Panc1 (cell line): ENCODE measurements at places on chromosomes 5 and 9.
A peak's percentile ranks its signal among the peaks of the same experiment; 100 is the strongest.

DNA sequence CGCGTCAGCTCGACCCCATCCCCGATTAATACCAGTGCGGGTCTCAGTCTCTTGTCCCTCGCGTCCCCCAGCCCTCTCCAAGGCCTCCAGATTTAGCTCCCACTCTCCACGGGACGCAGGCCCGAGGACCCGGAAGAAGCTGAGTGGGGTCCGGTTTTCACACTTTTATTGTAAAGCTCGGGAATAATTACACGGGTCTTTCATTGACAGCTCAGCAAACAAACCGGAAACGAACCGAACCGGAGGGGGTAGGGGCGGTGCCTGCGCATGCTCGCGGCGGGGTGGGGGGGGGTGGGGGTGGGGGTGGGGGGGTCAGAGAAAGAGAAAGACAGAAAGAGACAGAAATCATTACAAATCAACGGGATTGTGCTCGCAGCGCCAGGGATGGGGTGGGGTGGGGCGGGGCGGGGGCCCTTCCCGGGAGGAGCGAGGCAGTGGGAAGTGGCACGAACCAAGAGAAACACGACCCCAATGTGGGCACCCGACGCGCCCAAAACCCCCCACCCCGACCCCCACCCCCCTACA, 27.9 kb downstream of the PCDH1 start:
- no peak for DNase-seq

GRCh38 chr5:127042593-127042992, 12.2 kb upstream of the MARCHF3 start:
- no peak for DNase-seq

GRCh38 chr9:13113751-13114150, 165.7 kb downstream of the MPDZ start:
- DNase-seq = no peak

- DNase-seq = no peak
Measured at GRCh38 chr5:143154510-143155370, 248.7 kb downstream of the NR3C1 start.

DNA sequence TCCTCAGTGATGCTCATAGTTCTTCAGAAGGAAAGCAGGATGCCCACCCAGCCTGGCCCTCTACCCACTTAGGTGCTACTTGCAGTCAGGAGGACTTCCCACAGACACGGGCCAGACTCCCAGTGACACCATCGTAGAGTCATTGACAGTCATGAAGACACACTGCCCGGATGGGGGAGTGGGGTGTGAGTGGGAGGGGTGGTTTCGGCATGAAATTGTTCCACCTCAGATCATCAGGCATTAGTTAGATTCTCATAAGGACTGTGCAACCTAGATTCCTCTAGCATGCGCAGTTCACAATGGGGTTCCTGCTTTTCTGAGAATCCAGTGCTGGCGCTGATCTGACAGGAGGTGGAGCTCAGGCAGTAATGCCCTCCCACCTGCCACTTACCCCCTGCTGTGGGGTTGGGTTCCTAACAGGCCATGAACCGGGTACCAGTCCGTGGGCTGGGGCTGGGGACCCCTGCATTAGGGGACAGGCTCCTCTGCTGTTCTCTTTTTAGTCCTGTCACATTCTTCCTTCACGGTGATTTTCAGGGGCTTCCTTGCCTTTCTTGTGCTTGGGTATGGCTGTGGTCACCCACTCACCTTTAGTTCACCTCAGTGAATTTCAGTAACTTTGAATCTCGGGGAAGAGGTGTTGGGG, 88.2 kb upstream of the ANKRD55 start:
- no peak for DNase-seq

DNA sequence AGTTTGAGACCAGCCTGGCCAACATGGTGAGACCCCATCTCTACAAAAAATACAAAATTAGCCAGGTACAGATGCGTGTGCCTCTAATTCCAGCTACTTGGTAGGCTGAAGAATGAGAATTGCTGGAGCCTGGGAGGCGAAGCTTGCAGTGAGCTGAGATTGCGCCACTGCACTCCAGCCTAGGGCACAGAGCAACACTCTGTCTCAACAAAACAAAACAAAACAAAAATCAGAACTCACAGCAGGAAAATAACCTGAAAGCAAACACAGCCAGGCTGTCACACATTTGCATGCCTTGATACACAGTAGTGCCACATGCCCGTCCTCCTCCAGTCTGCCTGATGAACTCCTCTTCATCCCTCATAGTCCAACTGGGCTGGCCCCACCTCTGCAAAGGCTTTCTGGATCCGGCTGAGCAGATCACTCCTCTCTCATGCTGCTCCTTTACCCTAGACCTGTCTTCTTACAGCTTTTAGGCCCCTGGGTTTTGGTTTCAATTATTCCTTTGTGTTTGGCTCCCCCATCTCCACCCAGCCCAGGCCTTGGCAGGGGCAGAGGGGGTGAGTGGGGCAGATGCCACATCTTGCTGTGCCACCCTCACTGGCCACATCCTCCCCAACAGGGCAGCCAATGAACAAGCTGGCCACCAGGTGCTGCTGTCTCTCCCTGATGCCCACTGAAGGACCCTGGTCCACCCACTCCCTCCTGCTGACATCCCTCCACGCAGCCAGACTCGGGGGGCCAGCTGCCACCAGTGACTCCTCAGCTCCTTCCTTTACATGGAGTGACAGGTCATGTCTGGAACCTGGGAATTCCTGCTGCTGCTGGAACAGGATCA, 62.0 kb upstream of the GGTA1 start:
- no peak for DNase-seq

DNA sequence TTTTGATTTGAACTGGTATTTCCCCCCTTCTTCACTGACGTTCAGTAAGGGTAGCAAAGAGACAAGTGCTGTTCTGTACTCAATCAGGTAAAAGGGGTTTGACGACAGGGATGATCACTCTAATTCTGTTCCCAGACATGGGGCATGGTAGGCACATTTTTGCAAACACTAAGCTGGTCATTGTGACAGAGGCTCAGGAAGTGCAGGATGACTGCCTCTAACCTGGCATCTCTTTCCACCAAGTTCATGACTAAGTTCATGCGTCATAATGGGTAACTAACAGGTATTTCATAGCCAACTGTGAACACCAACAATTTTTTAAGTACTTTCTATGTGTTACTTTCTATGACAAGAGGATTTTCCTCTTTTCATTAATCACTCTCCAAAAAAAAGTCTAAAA, 166.5 kb downstream of the MAPKAP1 start:
- no peak for DNase-seq

DNA sequence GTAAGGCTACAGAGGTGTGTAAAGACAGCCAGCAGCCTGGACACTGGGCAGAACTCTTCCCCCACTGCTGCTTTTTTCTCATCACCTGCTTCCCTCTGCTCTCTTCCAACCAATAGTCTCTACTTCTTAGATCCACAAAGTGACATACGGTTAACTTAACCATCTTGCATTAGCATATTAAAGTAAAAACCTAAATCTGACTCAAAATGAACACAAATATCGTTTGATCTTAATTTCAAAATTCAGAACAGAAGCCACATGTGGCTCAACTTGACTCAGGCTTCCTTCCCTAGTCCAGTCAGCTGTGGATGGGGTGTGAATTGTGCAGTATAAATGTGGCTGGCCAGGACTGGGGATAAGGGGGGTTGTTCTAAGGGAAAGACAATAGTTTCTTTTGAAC, 114.3 kb downstream of the STARD4 start:
- no peak for DNase-seq

GRCh38 chr5:80060966-80061365, 25.8 kb downstream of the THBS4 start:
- DNase-seq = no peak

DNA sequence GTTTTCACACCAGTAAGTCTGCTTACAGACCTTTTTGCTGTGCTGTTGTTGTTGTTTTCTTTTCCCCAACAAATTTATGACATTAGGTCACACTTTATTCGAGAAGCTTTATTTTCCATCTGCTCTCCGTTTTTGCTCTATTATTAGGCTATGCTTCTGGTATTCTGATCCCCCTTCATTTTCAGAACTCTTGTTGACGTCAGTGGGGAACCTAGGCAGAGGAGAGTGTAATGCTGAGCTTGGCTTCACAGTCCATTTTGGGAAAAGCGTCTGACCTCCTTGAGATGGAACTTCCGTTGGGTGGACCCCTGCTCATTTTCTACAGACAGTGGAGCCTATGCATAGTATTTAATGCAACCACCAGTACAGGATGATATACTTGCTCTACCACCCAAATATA, 387.9 kb upstream of the MEF2C start:
- no peak for DNase-seq

DNA sequence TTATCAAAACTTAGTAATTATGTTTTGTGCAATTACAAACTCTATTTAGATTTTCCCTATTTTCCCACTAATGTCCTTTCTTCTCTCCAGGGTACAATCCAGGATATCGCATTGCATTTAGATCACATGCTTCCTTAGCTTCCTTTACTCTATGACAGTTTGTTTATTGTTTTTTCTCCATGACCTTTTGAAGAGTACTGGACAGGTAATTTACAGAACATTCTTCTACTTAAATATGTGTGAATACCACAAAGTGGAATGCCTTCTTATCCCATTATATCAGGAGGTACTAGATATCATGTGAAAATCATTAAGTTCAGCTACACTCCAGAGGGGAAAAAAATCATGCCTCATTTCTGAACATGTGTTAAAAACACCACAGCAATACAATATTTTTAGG, 776.6 kb upstream of the CDH9 start:
- no peak for DNase-seq

DNA sequence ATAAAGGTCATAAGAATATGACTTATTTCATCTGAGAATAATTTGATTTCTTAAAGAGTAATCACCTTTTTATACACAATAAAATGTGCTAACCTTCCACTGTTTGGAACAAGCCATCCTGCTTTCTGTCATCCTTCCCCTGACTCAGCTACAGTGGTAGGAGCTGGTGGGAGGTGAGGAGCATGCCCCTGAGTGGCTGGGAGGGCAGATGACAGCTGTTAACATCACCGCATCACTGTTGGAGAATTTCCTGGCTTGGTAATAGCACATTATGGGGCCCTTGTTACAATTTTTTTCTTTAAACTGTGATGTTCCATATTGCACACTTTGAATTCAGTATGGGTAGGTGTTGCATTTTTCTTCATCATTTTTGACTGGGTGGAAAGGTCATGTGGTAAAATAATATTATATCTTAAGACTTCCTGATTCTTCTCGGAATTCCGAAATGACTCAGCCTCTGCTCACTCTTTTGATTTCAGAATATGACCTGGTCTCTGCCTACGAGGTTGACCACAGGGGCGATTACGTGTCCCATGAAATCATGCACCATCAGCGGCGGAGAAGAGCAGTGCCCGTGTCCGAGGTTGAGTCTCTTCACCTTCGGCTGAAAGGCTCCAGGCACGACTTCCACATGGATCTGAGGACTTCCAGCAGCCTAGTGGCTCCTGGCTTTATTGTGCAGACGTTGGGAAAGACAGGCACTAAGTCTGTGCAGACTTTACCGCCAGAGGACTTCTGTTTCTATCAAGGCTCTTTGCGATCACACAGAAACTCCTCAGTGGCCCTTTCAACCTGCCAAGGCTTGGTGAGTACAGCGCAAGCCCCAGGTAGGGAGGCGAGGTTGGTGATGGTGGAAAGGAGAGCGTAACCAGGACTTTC, 5.8 kb downstream of the ADAMTS16 start:
- peak; percentile 94 for DNase-seq

GRCh38 chr9:70477907-70478480, 63.5 kb upstream of the KLF9 start:
- DNase-seq = no peak

- no peak for DNase-seq
Measured at GRCh38 chr5:36998578-36998977, 122.0 kb downstream of the NIPBL start.

GRCh38 chr9:14079440-14079839, 234.5 kb downstream of the NFIB start:
- DNase-seq = no peak

DNA sequence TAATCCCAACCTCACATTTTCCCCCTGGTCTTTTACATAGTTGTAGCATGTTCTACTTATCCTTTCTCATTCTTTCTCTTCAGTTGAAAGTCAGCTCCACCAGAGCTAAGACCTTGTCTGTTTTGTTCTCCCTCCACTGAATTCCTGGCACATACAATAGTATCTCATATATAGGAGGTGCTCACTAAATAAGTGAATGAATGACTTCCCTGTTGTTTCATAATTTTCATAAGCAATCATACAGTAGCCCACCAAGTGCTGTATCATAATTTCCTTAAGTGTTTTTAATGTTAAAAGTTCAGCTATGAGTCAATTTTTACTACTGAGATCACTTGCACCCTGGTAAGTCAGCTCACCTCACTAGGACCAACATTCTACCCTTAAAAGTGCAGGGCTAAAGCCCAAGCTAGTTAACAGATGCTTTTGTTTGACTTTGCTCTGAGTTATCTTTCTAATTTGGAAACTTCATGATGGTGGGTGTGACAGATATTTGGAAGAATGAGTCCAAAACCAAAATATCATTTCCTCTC, 27.6 kb downstream of the TMEM245 start:
- no peak for DNase-seq

DNA sequence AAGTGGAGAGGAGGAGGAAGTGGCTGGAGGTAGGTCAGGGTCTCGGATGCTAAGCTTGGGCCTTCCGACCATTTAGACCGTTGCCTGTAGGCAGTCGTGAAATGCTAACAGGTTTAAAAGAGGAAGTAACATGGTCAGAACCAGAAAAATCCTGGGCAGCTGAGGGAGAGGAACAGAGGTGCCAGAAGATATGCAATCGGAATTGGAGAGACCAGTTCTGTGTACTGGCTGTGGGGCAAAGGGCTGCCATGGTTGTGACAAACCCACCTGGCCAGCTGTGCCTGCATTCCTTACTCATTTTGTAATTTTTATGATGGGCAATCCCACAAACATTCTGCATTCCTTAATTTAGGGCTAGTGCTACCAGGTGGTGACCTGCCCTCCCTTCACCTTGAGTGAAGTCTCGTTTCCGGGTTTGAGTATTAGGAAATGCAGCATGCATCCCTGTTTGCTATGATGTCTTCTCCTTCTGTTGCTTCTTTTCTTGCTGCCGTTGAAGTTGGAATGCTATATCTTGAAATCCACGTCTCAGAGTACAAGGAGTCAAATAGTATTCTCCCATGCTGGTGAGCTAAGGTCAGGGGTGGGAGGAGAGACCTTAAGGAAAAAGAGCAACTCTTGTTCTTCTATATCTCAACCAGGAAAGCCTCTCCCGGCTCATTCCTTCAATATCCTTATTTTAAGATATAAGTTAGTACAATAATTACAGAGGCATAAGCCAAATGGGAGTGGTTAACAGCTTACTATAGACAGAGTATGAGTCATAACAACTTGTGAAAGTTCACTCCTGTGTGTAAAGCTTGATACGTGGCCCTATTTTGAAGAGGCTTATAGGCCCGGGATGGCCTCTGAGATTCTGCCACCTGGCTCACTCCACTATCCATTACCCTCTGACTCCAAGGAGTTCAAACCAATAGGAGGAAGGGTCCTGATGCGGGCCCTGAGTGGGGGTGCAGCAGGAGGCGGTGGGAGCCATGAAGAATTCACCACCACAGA, 37.0 kb downstream of the B4GALT1 start:
- no peak for DNase-seq

GRCh38 chr5:158070859-158071258, 211.9 kb upstream of the CLINT1 start:
- DNase-seq = no peak

DNA sequence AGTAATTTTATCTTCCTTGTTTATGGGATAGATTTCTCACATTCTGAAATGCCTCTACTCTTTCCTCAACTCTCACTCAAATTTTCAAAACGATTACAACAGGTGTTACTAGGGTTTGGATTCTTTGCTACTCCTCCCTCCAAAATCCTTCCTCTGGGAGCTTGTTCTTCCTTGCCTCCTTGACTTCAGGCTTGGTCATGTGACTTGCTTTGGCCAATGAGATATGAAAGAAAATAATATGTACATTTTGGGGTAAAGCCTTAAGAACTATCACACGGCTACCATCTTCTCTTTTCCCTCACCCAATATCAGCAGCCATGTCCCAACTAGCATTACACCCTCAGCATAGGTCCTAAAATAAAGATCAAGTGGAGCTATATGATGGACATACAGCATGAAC, 28.8 kb upstream of the SLC1A1 start:
- DNase-seq = no peak
